Stimulated activated CD4-positive, alpha-beta T cell treated with anti-CD3 and anti-CD28 coated beads, Interleukin-1b, Interleukin-23, amount 100 ng/mL, for 1 hour (primary cell): ENCODE measurements at places on chromosomes 6 and 20.

- DNase-seq, result no peak
Observed at GRCh38 chr6:131070061-131070460, 7.0 kb upstream of the EPB41L2 start.

DNA sequence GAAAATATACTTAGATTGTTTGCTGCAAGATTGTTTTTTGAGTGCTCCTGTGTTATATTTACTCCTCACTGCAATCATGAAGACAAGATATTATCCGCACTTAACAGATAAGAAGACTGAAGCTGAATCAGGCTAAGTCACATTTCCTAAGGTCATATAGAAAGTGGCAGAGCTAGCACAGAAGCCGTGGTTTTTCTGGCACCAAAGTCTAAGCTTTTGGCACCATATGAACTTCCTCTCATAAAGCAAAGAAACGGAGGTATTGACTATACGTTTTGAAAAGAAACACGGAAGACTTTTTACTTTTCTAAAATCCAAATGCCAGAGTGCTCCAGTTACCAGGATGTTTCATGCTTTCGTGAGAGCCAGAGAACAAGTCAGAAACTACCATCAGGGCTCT, 9.3 kb upstream of the DTD1 start:
- DNase-seq, result no peak

DNA sequence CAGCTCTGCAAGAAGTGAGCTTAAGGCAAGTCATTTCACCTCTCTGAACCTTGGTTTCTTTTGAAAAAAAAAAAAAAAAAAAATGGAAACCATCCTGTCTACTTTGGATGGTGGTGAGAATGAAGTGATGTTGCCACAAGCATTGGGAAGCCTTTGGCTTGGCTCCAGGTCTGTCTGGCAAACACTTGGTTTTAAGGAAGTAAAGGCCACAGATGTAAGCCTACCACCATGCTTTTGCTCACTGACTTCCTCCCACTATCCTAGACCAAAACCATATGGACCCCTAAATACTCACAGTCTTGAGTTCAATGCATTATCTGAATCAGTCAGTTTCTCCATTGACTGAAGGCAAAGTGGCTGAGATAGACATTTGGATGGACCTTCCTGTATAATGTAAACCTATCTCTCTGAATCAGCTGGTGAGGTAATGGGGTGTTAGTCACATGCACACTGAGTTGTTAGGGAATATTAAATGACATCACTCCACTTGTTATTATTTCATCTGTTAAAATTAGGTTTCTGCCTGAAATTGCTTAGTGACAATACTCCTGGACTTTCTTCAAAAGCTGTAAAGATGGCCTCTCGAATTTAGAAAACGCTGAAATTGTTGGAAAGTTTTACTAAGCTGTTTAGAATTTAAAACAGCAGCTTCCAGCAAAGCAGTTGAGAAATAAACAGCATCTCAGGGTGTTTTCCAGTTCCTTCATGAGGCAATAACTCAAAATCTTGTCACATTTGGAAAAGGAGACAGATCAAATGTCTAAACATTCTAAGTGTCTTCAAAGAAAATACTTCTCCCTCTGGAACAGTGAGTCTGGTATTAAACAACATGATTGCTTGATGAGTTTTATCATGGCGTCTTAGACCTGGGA, 833.5 kb downstream of the DHX35 start:
- DNase-seq, result no peak

GRCh38 chr6:121851056-121851455, 415.6 kb downstream of the GJA1 start:
- no peak for DNase-seq

DNA sequence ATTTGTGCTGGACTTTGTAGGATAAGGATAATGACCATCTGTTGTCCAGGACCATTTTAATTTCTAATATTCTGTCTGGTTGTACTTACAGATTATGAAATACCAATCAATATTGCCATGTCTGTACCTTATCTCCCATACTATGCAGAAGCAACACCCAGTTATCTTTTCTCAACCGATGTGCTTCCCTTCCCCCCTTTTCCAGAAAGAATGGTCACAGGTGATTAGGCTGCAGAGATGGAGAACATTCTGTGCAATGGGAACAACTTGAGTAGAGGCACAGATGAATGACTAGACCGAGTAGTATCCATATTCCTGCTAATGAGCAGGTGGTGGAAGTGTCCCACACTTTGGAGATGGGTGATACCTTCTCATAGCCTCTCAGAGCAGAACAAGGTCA, 10.5 kb downstream of the RALY start:
- no peak for DNase-seq

GRCh38 chr20:5056801-5057599, 55.7 kb upstream of the SLC23A2 start:
- peak; percentile 35 for DNase-seq
